ENCODE measurements at places on chromosomes 1 and 21. TPM values are rescaled to one million over a fixed set of nuclear protein-coding genes. Genes with fewer than 3 reads are reported as not detected.

The BTBD19 gene
- total RNA-seq, result 8.8 TPM

The PTCH2 gene
- total RNA-seq, result 2.0 TPM

The FMOD gene
- total RNA-seq, result not detected

The PLXNA2 gene
- total RNA-seq, result 7.7 TPM

The AKR7A2 gene
- total RNA-seq, result 27.7 TPM

The ARHGAP30 gene
- total RNA-seq, result 220 TPM

The DTL gene
- 0.19 TPM for total RNA-seq

The LCE2C gene
- total RNA-seq, result not detected

The SPATA17 gene
- not detected for total RNA-seq

The DISC1 gene
- 9.0 TPM for total RNA-seq

The NFYC gene
- total RNA-seq, result 65.8 TPM

The LRRC3 gene
- 0.88 TPM for total RNA-seq

The GPR3 gene
- total RNA-seq, result not detected

The LYST gene
- total RNA-seq, result 23.0 TPM

The ADGRL4 gene
- total RNA-seq, result not detected

The GJA9 gene
- not detected for total RNA-seq

The RBBP4 gene
- total RNA-seq, result 191 TPM

The MYOG gene
- total RNA-seq, result not detected

All from naive thymus-derived CD8-positive, alpha-beta T cell (primary cell).